Activated naive CD4-positive, alpha-beta T cell treated with anti-CD3 and anti-CD28 coated beads, Interleukin-2, amount 50 U/mL, for 72 hours (primary cell): ENCODE measurements at places on chromosomes 1 and 21. TPM values are rescaled to one million over a fixed set of nuclear protein-coding genes. Genes with fewer than 3 reads are reported as not detected.

Gene POU3F1
- total RNA-seq = not detected

DNA sequence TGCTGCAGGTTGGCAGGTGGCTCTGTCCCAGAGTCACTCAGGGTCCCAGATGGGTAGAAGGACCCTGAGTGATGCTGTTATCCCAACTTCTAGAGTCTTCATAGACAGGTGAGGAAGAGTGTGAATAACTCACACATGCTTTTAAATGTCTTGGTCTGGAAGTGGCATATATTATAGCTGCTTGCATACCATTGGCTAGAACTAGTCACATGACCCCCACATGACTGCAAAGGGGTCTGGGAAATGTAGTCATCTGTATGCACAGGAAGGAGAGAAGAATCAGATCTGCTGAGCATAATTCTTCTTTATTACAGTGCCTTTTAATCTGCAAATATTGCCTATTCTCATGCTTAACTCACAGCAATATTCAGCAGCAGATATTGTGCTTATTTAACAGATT lies 28.2 kb upstream of the KLHDC7A start:
- no peak for DNase-seq

- no peak for DNase-seq
Measured at GRCh38 chr1:26158908-26159742, at the start of gene FAM110D. Gene FAM110D, plus strand, starts transcription at chr1:26159079. Its CDS starts 2,213 bp downstream, at chr1:26161292.

Gene CRP
- not detected for total RNA-seq

DNA sequence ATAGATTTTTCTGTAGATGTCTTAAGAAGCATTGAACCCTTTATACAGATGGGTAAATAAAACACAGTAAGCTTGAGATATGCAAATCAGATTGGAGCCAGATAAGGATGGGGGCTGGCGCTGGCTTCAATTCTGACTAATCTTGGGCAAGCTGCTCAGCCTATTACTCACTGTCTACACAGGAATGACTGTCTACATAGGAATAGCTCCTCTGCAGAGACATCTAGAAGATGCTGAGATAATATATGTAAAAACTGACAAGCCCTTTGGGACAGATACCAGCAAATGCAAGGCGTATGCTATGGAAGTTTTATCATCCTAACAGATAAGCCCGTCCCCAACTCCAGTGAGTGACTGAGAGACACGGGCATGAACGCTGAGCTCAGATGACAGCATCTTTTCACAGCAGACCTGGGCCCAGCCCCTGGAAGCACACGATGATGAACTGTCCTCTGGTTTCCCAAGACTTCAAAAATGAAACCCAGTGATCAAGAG lies 1.7 kb downstream of the CLDN14 start:
- peak; percentile 12 for DNase-seq

Gene ACTL8
- 0.14 TPM for total RNA-seq
